ENCODE measurements at places on chromosomes 1 and 21.

DNA sequence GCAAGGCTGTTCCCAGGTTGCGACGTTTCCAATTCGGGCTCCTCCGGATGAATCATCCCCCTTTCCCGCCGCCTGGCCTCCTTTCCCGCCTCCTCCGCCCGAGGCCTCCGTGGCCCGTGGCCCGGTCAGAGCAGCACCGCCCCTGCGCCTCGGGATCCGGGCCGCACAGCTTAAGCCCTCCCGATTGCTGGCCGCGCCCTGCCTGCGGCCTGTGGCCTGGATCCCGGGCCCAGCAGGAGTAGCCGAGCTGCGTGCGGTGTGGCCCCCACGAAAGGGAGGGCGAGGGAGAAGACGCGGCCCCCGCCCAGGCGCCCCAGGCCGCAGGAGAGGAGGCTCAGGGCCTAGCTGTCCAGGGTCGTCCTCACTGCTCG is 1.0 kb downstream of the TMEM200B start:
- DNase-seq = no peak

GRCh38 chr1:227766015-227766634 is 30.9 kb downstream of the SNAP47 start:
- DNase-seq = peak; percentile 50

DNA sequence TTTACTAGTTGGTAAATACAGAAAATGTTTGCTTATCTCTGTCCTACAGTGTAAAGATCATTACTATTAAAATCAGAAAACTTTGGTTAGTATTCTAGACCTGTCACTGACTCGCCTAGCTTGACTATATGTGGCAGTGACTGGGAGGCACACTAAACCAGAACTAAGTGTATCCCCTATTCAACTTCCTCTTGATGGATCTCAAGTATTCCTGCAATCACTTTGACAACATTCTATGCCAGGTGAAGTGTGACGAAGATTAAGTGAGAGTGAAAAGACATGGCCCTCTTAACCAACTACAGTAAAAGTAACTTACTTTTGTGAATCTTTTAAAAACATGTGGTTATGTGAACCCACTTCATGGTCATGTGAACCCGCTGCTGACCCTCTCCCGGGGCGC is 223.0 kb upstream of the ADAMTS5 start:
- DNase-seq = no peak

GRCh38 chr1:8407652-8408051 is 89.7 kb downstream of the SLC45A1 start:
- no peak for DNase-seq

DNA sequence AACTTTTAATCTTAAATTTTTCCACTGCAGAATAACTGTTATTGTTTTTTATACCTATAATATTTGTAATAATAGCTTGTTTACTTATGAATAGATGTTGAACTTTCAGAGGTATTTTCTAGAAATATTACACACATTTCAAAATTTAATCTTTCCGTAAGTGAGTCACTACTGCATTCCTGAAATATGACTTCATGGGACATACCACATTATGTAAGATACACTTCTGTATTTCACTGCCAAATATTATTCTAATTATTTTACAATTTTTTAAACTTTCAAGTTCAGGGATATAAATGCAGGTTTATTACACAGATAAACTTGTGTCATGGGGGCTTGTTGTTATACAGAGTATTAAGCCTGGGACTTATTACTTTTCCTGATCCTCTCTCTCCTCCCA is 2220.5 kb downstream of the NCAM2 start:
- no peak for DNase-seq

DNA sequence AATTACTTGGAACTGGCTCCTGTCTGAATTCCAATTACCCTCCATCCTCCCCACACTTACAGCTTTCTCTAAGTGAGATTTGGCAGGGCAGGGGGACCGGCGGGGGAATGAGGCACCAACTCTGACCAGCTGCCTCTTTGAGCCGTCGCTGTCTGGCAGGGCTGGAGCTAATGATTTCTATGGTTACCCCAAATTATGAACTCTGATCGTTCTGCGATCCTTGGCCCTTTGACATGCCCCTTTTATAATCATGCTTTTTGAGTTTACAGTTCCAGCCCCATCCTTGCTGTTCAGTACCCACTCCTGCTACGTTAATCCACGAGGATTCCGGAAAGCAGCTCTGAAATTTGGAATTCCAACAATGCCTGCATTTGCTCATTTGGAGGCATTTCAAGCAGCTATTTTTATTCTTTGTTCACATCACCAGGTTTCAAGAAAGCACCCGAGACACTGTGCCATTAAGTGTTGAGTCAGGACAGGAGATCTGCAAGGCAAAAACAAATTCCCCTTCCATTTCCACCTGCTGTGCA is 54.6 kb upstream of the LBR start:
- no peak for DNase-seq

- no peak for DNase-seq
These were observed 119.4 kb downstream of the AKT3 start for GRCh38 chr1:243730487-243731150.

- no peak for DNase-seq
These were observed 21.3 kb downstream of the RAB3B start for GRCh38 chr1:51969038-51969705.

- DNase-seq = no peak
These were observed 22.3 kb upstream of the SPSB1 start for GRCh38 chr1:9270290-9270883.

DNA sequence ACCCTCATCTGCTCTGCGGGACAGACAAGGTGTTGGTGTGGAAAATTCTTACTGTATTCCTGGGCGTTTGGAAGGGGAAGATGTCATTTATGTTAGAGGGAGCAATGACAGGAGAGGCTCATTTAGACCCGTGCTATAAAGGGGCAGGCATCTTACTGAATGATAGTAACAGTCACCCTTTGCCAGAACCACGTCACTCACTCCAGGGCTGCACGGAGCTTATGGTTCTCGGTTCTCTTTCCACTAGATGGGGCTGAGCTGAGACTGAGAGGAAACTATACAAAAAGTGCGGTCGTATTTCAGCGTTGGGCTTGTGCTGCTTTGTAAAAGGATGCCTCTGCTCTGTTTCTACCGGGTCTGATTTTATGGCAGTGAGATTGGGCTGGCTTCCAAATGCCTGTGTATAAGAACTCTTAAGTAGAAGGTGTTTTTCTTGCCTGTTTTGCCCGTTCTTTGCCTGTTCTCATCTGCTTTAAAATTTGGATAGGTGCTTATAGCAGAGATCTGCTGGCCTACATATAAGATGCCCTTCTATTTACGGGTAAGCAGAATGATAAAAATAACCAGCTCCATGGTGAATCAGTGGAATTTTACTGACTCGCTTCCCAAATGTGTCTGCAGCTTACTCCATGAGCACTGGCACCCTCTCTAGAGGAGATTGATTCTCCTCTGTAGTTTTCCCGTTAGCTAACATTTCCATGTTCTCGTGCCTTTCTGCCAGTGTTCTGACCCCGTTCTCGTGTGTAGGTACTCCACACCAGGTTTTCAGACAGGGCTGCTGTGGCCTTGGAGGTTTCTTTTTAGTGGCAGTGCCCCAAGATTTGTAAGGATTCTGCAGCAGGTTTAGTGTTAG is 55.9 kb downstream of the MRPS6 start:
- peak; percentile 85 for DNase-seq

DNA sequence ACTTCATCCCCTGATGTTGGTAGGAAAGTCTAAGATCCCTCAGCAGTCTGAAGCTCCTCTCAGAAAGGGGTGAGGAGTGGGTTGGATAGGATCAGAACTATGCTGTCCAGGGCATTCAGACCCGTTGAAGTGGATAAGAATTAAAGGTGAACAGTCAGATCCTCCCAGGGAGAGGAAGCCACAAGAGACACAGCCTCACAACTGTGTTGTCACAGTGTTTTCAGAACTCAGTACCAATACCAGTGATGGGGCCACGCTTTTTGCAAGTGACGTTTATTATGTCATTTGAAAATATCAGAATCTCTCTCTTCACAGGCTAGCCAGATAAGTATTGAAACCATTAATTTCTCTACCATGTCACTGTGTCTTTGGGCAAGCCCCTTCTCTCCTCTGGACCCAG is 15.4 kb upstream of the EPS15 start:
- DNase-seq = peak; percentile 39

GRCh38 chr21:38631676-38632075 is 133.4 kb upstream of the ERG start:
- no peak for DNase-seq

DNA sequence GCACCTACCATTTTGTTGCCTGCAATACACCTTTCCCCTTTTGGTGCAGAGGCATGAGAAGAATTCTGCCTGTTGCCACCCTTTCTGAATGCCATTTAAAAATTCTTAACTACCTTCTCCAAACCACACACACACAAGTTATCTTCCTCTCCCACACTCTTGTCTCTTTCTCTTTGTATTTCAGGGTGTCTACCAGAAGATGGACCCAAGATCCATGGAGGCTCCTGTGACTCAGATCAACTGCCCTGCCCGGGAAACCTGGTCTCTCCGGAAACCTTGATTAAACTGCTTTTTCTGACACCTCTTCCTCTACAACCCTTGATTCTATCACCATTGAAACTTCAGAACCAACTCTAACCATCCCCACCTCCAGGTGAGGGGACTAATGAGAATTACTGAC is 2.4 kb upstream of the TARS2 start:
- DNase-seq = no peak

DNA sequence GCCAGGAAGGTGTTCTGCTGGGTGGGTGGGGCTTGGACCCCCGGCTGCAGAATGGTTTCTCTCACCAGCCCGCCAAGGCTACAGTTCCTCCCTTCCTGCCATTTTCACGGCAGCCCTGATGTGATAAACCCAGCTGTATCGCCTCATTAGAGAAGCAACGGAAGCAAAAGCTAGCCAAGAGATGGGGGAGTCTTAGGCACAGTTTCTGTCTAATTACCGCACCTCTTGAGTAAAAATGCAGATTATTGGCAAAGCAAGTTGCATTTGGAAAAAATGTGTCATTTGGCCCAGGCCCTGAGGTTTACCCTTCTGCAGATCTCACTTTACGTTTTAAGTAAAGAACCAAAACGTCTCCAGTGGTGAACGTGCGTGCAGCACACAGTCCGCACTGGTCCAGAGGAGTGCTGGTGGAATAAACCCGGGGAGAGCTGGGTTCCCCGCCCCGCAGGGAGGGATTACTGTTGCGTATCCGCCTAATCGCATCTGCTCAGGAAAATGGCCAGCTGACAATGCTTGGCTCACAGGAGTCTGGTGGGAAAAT is 109.9 kb downstream of the GALNT2 start:
- DNase-seq = no peak

DNA sequence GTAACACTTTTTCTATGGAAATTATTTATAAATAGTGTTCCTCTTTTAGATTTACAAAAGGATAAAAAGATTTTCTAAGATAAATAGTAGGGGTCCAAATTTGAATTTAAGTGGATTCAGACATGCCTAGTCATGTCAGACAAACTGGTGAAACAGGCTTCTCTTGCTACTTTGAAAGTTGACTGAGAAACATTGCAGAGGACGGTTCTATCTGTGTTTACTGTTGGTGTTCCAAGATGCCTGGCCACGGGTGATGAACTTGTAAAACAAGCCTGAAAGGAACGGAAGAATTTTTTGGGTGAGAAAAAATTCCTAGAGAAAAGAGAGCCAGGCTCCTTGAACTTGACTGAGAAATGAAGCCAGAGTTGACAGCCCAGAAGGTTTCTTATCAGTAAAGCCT is 2.2 kb downstream of the KRTAP19-1 start:
- no peak for DNase-seq

- no peak for DNase-seq
These were observed 25.7 kb downstream of the EPHA10 start for GRCh38 chr1:37739222-37739621.

GRCh38 chr1:32623775-32624174 is 26.6 kb downstream of the ZBTB8OS start:
- DNase-seq = no peak

- DNase-seq = no peak
These were observed 1.2 kb downstream of the SORT1 start for GRCh38 chr1:109396513-109396839.

GRCh38 chr1:38077523-38078147 is 31.0 kb upstream of the POU3F1 start:
- DNase-seq = no peak

- no peak for DNase-seq
These were observed 21.5 kb upstream of the HPDL start for GRCh38 chr1:45305231-45305630.

DNA sequence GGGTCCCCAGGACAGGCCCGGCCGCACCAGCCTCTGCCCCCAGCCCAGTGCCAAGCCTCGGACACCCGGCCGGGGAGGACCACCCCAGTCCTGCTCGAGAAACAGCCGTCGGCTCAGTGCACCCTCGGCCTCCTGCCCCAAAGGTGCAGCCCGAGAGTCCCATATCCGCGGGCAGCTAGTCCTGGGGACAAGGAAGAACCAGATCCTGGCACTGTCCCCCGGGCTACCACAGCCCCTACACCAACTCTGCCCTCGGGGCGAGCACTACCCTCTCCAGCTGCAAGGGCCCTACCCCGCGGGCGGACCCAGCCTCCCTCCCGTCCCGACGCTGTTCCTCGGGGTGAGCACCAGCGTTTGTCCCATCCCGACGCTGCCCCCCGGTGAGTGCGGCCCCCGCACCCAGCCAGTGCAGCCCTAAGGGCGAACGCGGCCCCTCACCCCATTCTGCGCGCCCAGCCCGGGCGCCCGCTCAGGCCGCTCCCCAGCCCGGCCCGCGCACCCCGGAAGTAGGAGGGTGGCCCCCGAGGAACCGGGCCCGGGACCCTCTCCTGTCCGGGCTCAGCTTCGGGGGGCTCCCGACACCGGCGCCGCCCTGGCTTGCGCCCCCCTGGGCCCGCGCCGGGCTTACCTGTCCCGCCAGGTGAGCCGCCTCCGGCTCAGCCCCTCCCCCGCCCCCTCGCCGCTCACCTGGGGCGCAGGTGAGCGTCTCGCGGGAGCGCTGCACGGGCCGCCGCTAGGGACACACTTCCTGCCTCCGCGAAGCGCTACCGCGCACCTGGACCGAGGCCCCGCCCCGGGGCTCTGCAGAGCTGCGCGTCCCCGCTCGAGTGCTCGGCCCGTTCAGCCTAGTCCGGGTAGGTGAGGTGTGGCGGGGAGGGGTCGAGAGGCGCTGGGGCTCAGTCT is at the start of gene KDF1:
KDF1 (minus strand) TSS at position 747 of the 903 bp plus-strand sequence. CDS start 8,088 bp downstream, outside the sequence.
- DNase-seq = peak; percentile 17

- DNase-seq = no peak
These were observed 19.4 kb upstream of the SRSF4 start for GRCh38 chr1:29200906-29201594.

DNA sequence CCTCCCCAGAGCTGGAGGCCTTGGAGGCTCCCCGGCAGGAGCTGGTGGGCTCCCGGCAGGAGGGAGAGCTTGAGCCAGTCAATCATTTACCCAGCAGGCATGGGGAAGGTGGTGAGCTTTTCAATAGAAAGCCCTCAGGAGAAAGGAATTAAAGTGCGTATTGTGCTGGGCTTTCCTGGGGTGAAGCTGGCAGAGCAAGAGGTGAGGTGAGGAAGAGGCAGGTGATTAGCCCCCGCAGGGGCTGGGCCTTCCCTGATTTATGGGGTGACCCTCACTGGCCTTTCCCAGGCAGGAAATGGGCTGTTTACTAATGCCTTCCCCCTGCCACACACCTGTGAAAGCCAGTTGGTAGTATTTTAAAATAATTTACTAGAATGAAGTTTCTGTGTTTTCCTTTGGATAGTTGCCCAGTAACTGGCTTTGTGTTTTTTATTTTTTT is 25.8 kb downstream of the CLDN14 start:
- no peak for DNase-seq

GRCh38 chr1:181081395-181081794 is 7.1 kb upstream of the IER5 start:
- DNase-seq = no peak
